ENCODE measurements at places on chromosomes 1 and 21. TPM values are rescaled to one million over a fixed set of nuclear protein-coding genes. Genes with fewer than 3 reads are reported as not detected.

Gene PRDX1
- total RNA-seq = 270 TPM

Gene OR6K2
- not detected for total RNA-seq

Gene TMIGD3
- total RNA-seq = 5.7 TPM

Gene TMCO4
- total RNA-seq = 9.5 TPM

Gene OR10T2
- total RNA-seq = not detected

Gene UTS2
- total RNA-seq = 0.28 TPM

Gene FCRL1
- total RNA-seq = 0.50 TPM

Gene S100A16
- total RNA-seq = 53.6 TPM

Gene CFAP107
- not detected for total RNA-seq

Gene FAM72C
- 12.2 TPM for total RNA-seq

Gene ADAM30
- not detected for total RNA-seq

Gene MED8
- 37.6 TPM for total RNA-seq

Gene ORC1
- total RNA-seq = 16.6 TPM

Gene FBLIM1
- total RNA-seq = 6.4 TPM

Gene DPT
- total RNA-seq = 4.6 TPM
